ENCODE measurements at places on chromosomes 4 and X.

- no peak for DNase-seq
Observed at GRCh38 chrX:14303891-14304290, 225.4 kb upstream of the GLRA2 start.

- DNase-seq: no peak
Observed at GRCh38 chr4:140846736-140847135, 90.6 kb upstream of the TBC1D9 start.

- no peak for DNase-seq
Observed at GRCh38 chrX:3371163-3371562, 24.7 kb upstream of the MXRA5 start.

- DNase-seq: no peak
Observed at GRCh38 chr4:84917869-84918600, 48.5 kb downstream of the WDFY3 start.

DNA sequence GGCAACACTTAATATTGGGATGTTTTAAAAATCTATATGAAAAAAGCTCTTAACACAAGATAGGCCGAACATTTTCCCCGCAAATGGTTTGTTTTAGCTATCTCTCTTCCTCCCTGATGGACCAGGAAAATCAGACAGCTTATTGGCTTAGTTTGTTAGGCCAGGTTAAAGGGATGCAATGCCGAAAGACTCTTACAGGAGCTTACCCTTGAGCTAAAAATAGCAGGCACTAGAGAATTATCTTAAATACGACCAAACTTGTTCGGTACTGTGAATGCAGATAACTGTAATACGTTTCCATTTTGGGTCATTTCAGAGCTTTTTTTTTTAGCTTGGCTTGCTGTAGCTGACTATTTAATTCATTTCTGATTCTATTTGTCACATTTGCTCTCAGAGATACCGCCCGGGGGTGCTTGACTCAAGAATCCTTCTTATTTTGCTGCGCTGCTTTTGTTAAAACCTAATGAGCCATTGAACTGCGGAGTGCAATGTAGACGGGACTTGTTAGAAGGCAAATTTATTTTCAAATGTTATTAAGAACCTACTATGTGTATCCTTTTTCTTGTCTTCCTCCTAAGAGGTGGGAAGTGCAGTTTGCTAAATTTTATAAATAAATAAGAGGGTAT lies 23.3 kb downstream of the PPARGC1A start:
- DNase-seq: no peak

Measured in stimulated activated CD8-positive, alpha-beta memory T cell treated with anti-CD3 and anti-CD28 coated beads, Interleukin-7, amount 100 ng/mL, for 1 hour (primary cell).